ENCODE measurements at places on chromosomes 11 and 22.
A peak's percentile ranks its signal among the peaks of the same experiment; 100 is the strongest.

- H3K36me3 ChIP-seq, result no peaks in the 10 kb centered on the region
- H3K4me1 ChIP-seq, result peaks cover 8% of the 10 kb centered on the region
- H3K27me3 ChIP-seq, result no peaks in the 10 kb centered on the region
- H3K27ac ChIP-seq, result no peak overlapping the region
- H3K4me3 ChIP-seq, result no peak overlapping the region
Measured at GRCh38 chr22:30182350-30182745, 64.2 kb downstream of the LIF start.

GRCh38 chr11:23569134-23569533 is 708.9 kb upstream of the CCDC179 start:
- DNase-seq, result no peak
- H3K27me3 ChIP-seq, result no peaks in the 10 kb centered on the region
- no peak overlapping the region for H3K27ac ChIP-seq
- no peak overlapping the region for H3K4me3 ChIP-seq

DNA sequence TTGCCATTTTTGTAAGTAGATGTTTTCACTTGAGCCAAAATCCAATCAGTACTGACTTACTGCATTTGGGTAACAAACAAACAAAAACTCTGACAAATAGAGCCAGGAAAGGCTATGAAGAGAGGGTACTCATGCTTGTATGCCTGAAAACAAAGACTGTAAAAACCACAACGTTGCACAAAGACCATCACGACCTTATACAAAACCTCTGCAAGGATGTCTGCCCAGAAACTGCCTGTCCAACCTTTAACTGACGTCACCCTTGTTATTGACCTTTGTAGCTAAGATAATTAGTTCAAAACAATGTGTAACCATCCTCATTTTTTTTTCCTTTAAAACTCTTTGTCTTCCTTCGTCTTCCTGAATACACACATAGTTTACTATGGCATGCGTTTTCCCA is 804 bp upstream of the CREBZF start:
- no peak overlapping the region for H3K4me3 ChIP-seq
- H3K4me1 ChIP-seq, result peaks cover 5% of the 10 kb centered on the region
- no peak for DNase-seq
- no peaks in the 10 kb centered on the region for H3K36me3 ChIP-seq
- H3K27me3 ChIP-seq, result no peaks in the 10 kb centered on the region
- no peak overlapping the region for H3K27ac ChIP-seq

- no peaks in the 10 kb centered on the region for H3K36me3 ChIP-seq
- no peak overlapping the region for H3K4me3 ChIP-seq
- no peak for DNase-seq
- H3K27me3 ChIP-seq, result no peaks in the 10 kb centered on the region
Measured at GRCh38 chr11:61999141-61999975, 31.9 kb upstream of the FTH1 start.

DNA sequence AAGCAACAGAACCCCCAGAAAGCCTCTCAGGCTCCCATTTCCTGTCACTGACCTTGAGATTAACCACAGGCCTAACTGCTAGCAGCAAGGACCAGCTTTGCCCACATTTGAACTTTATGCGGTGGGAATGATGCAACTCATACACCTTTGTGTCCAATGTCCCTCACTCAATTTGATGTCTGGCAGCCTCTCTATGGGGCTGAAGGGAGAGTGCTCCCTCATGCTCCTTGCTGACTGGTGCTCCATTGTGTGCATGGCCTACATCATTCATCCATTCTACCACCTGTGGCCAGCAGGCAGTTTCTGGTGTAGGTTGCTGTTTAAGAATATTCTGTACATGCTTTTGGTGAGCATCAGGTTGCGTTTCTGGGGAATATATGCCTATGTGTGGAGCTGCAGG is 31.9 kb downstream of the KCNQ1OT1 start:
- no peak for DNase-seq
- H3K4me1 ChIP-seq, result no peaks in the 10 kb centered on the region
- H3K4me3 ChIP-seq, result no peak overlapping the region

GRCh38 chr22:32999039-32999815 is 59.0 kb downstream of the SYN3 start:
- DNase-seq, result no peak
- H3K4me1 ChIP-seq, result peaks cover 5% of the 10 kb centered on the region
- H3K27ac ChIP-seq, result no peak overlapping the region
- no peak overlapping the region for H3K4me3 ChIP-seq
- no peaks in the 10 kb centered on the region for H3K36me3 ChIP-seq

DNA sequence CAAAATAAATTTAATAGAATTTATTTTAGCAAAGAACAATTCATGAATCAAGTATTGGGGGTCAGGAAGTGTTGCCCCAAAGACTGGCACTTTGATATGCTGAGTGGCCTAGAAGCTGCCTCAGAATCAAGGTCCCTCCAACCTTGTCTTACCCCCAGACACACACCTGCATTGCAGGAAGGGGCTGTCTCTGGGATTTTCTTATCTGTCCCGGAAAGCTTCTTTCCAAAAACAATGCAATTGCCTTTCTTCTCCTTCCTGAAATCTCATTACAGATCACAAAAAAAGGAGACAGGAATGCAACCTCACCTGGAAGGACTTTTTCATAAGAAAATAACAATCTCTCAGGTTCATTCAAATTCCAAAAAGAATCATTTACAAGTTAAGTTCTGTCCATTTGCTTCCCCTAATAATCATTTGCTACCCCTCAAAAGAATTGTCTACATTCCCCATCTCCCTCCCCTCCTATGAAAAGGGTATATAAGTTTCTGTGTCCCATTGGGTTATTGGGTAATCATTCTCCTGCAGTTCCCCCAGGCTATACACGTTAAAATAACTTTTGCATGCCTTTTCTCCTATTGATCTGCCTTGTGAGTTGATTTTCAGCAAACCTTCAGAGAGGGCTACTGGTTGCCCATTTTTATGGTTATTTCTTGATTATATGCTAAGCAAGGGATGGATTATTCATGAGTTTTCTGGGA is 21.3 kb downstream of the OR10A6 start:
- H3K4me1 ChIP-seq, result no peaks in the 10 kb centered on the region
- no peaks in the 10 kb centered on the region for H3K36me3 ChIP-seq
- H3K4me3 ChIP-seq, result no peak overlapping the region
- no peak overlapping the region for H3K27ac ChIP-seq

GRCh38 chr11:17538731-17539130 is 5.5 kb downstream of the USH1C start:
- no peaks in the 10 kb centered on the region for H3K27me3 ChIP-seq
- no peak for DNase-seq
- H3K36me3 ChIP-seq, result no peaks in the 10 kb centered on the region
- H3K4me3 ChIP-seq, result no peak overlapping the region

GRCh38 chr11:59754494-59754858 is 700 bp upstream of the STX3 start:
- peak overlapping the region; percentile 81 for H3K4me3 ChIP-seq
- H3K27me3 ChIP-seq, result peaks cover 36% of the 10 kb centered on the region
- no peak overlapping the region for H3K27ac ChIP-seq
- no peaks in the 10 kb centered on the region for H3K36me3 ChIP-seq
- H3K4me1 ChIP-seq, result peaks cover 5% of the 10 kb centered on the region

DNA sequence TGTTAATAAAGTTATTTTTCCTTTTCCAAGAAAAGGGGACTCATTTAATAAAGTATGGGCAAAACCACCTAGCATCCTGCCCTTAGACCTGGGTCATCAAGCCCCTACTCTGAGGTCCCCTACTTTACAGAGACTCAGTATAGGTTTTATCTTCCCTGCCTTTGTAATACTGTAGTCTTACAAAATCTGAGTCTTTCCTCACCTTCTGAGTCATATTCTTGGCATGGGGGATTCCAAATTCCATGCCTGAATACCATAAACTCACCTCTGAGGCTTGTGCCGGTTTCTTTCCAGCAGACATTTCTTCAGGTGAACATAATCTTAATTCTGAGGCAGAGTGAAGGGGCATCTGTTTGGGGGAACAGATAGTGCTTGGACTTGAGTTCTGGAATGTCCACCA is 282.5 kb downstream of the KCNA4 start:
- no peaks in the 10 kb centered on the region for H3K4me1 ChIP-seq
- no peaks in the 10 kb centered on the region for H3K36me3 ChIP-seq
- no peaks in the 10 kb centered on the region for H3K27me3 ChIP-seq
- DNase-seq, result no peak
- H3K4me3 ChIP-seq, result no peak overlapping the region
- no peak overlapping the region for H3K27ac ChIP-seq

- no peaks in the 10 kb centered on the region for H3K36me3 ChIP-seq
- H3K4me1 ChIP-seq, result peaks cover 34% of the 10 kb centered on the region
- no peak overlapping the region for H3K27ac ChIP-seq
- H3K27me3 ChIP-seq, result no peaks in the 10 kb centered on the region
- no peak overlapping the region for H3K4me3 ChIP-seq
Measured at GRCh38 chr22:37256075-37256726, 12.1 kb upstream of the RAC2 start.

- DNase-seq, result no peak
- peaks cover 92% of the 10 kb centered on the region for H3K27me3 ChIP-seq
- no peak overlapping the region for H3K4me3 ChIP-seq
- no peaks in the 10 kb centered on the region for H3K36me3 ChIP-seq
- no peak overlapping the region for H3K27ac ChIP-seq
Measured at GRCh38 chr22:50268655-50269113, 1.5 kb downstream of the MAPK11 start.

DNA sequence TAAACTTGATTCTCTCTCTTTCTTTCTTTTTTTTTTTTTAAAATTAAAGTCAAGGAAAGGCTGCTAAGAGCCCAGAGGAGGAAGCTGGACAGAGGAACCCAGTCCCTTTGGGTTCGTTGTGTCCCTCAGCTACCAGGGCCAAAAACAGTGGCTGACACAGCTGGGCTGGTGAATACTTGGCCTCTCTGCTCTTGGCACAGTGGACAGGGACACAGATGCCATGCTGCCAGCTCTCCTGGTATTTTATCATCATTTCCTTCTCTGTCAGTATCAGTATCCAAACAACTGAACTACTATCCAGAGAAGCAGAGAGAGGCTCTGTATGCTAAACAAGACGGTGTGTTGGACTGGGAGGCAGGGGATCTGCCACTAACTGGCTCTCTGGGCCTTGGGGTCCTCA is 123.7 kb upstream of the CCDC90B start:
- no peaks in the 10 kb centered on the region for H3K4me1 ChIP-seq
- no peak overlapping the region for H3K4me3 ChIP-seq
- no peak overlapping the region for H3K27ac ChIP-seq
- no peaks in the 10 kb centered on the region for H3K36me3 ChIP-seq

GRCh38 chr11:104705490-104706190 is 192.6 kb downstream of the CASP12 start:
- H3K4me3 ChIP-seq, result peak overlapping the region; percentile 3
- peak overlapping the region; percentile 80 for H3K27ac ChIP-seq
- peak; percentile 62 for DNase-seq
- no peaks in the 10 kb centered on the region for H3K4me1 ChIP-seq

DNA sequence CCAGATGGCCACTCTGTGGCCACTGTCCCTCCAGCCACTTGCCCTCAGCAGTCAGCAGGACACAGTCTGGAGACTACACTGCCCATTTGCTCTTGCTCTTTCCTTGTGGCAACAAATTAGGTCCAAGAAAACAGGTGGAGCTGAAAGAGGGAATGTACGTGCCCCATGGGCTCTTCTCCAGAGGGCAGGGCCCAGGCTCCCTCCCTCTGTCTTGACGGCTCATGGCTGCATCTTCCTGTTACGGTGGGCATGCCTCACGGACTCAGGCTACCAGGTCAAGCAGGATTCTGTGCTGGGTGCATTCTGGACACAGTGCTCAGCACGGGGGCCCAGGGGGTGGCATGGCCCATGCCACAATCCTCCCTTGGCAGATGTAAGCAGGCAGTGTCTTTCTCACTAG is 71.3 kb downstream of the MED15 start:
- peaks cover 7% of the 10 kb centered on the region for H3K4me1 ChIP-seq
- peaks cover 88% of the 10 kb centered on the region for H3K36me3 ChIP-seq
- no peak for DNase-seq
- H3K27me3 ChIP-seq, result no peaks in the 10 kb centered on the region
- no peak overlapping the region for H3K27ac ChIP-seq
- no peak overlapping the region for H3K4me3 ChIP-seq

GRCh38 chr11:14315130-14315529 is 43.9 kb downstream of the RRAS2 start:
- H3K27ac ChIP-seq, result no peak overlapping the region
- H3K27me3 ChIP-seq, result no peaks in the 10 kb centered on the region
- DNase-seq, result no peak
- H3K36me3 ChIP-seq, result no peaks in the 10 kb centered on the region
- no peak overlapping the region for H3K4me3 ChIP-seq
- H3K4me1 ChIP-seq, result peaks cover 2% of the 10 kb centered on the region

DNA sequence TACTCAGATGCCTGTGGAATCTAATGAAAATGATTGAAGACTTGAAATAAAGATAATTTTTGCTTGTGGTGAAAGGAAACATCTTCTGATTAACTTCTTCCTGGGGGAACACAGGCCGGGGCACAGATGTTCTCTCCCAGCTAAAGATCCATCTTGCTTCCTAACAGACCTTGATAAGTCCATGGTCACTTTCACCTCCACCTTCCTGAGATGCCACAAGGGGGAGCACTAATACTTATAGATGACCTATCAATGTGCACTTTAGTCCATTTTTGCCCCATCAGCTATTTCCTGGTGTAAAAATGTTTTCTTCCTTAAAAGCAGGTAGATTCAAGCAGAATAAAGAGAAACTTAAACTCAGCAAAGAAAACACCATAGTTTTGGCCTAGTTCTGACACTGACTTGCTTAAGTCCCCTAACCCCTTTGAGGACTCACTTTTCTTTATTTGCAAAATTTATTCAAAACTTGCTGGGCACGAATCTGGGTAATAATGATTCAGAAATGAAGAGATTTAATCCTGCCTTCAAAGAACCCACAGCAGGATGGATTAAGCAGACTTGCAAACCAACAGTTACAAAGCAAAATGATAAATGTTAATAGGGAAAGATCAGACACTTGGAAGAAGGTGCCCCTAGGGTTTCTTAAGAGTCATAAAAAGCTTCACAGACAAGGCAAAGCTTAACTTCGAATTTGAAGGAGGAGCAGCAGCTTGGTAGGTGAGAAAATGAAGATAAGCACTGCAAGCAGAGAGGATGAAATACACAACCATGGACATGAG is 158.7 kb downstream of the RAB38 start:
- no peaks in the 10 kb centered on the region for H3K27me3 ChIP-seq
- DNase-seq, result peak; percentile 6
- no peaks in the 10 kb centered on the region for H3K36me3 ChIP-seq
- H3K4me3 ChIP-seq, result no peak overlapping the region

GRCh38 chr11:118002010-118002540 is 15.9 kb downstream of the IL10RA start:
- no peak for DNase-seq
- H3K36me3 ChIP-seq, result peaks cover 25% of the 10 kb centered on the region
- H3K4me1 ChIP-seq, result peaks cover 31% of the 10 kb centered on the region
- no peaks in the 10 kb centered on the region for H3K27me3 ChIP-seq

- no peak for DNase-seq
- no peak overlapping the region for H3K27ac ChIP-seq
- H3K4me3 ChIP-seq, result no peak overlapping the region
- no peaks in the 10 kb centered on the region for H3K27me3 ChIP-seq
- no peaks in the 10 kb centered on the region for H3K4me1 ChIP-seq
Measured at GRCh38 chr22:45099961-45100360, 63.8 kb upstream of the NUP50 start.

GRCh38 chr22:22388090-22388489 is 120.5 kb downstream of the ZNF280B start:
- no peak overlapping the region for H3K4me3 ChIP-seq
- H3K27me3 ChIP-seq, result no peaks in the 10 kb centered on the region
- no peaks in the 10 kb centered on the region for H3K36me3 ChIP-seq
- no peak for DNase-seq

Measured in thymus (tissue), 14 donors.